ENCODE measurements at places on chromosomes 5 and 9. TPM values are rescaled to one million over a fixed set of nuclear protein-coding genes. Genes with fewer than 3 reads are reported as not detected.

Gene CERCAM
- 43.3 TPM for total RNA-seq

Gene CEL
- total RNA-seq = 4.4 TPM

Gene RICTOR
- 47.9 TPM for total RNA-seq

Gene ERMP1
- 55.2 TPM for total RNA-seq

Gene GABRA6
- total RNA-seq = not detected

Gene IL31RA
- total RNA-seq = not detected

Gene GLIPR2
- total RNA-seq = 20.1 TPM

Gene CYLC2
- not detected for total RNA-seq

Gene TPRN
- 8.2 TPM for total RNA-seq

Gene EGFLAM
- total RNA-seq = 14.2 TPM

Gene TUBB4B
- 172 TPM for total RNA-seq

Gene NRG2
- 1.3 TPM for total RNA-seq

Gene TRAF1
- total RNA-seq = 5.2 TPM

Gene ORM1
- 3.7 TPM for total RNA-seq

Gene EPB41L4B
- total RNA-seq = 10.5 TPM

Gene CREBRF
- total RNA-seq = 32.1 TPM

Gene IL4
- total RNA-seq = not detected

Gene THBS4
- total RNA-seq = 41.2 TPM

Gene UGT3A2
- total RNA-seq = 4.4 TPM

Gene PCDHB8
- total RNA-seq = 2.6 TPM

Gene NUDT12
- 15.6 TPM for total RNA-seq

Gene FIBCD1
- 0.29 TPM for total RNA-seq

Gene MAPK9
- 34.1 TPM for total RNA-seq

Gene PIP5K1B
- total RNA-seq = 7.0 TPM

Gene SLC6A3
- 0.41 TPM for total RNA-seq

Gene GABRB2
- 1.4 TPM for total RNA-seq

Gene PFN3
- not detected for total RNA-seq

Gene GEMIN5
- 22.8 TPM for total RNA-seq

Gene SLC31A2
- 5.1 TPM for total RNA-seq

Gene OGN
- total RNA-seq = 46.5 TPM

Gene LCN2
- 7.1 TPM for total RNA-seq

Gene TAF11L14
- not detected for total RNA-seq

Gene CDX1
- total RNA-seq = 0.18 TPM

Gene SLC31A1
- 14.2 TPM for total RNA-seq

Gene AJM1
- 1.5 TPM for total RNA-seq

Gene RNF20
- 24.8 TPM for total RNA-seq

Gene C6
- total RNA-seq = 0.88 TPM

Gene IFNA2
- not detected for total RNA-seq

Gene KLF4
- 17.3 TPM for total RNA-seq

Gene PDCD1LG2
- 0.64 TPM for total RNA-seq

Gene TEK
- total RNA-seq = 45.7 TPM

Gene MUSK
- total RNA-seq = 2.3 TPM

Gene REEP2
- 3.0 TPM for total RNA-seq

Gene TRIM14
- total RNA-seq = 4.3 TPM

Gene SLC1A3
- total RNA-seq = 5.2 TPM

Gene CDHR2
- 10.1 TPM for total RNA-seq

Gene URM1
- total RNA-seq = 38.7 TPM

Gene PAEP
- not detected for total RNA-seq

Gene ANXA1
- 39.1 TPM for total RNA-seq

Gene HACD4
- total RNA-seq = 2.6 TPM

Gene PHYHD1
- total RNA-seq = 41.6 TPM

Gene DBH
- total RNA-seq = 1.1 TPM

Gene SLC34A3
- total RNA-seq = 3.0 TPM

Gene SCGB3A2
- 0.93 TPM for total RNA-seq

Gene PDGFRB
- 182 TPM for total RNA-seq
